Astrocyte (in vitro differentiated cells and primary cell): ENCODE measurements at places on chromosomes 7 and 10. TPM values are rescaled to one million over a fixed set of nuclear protein-coding genes. Genes with fewer than 3 reads are reported as not detected.

DNA sequence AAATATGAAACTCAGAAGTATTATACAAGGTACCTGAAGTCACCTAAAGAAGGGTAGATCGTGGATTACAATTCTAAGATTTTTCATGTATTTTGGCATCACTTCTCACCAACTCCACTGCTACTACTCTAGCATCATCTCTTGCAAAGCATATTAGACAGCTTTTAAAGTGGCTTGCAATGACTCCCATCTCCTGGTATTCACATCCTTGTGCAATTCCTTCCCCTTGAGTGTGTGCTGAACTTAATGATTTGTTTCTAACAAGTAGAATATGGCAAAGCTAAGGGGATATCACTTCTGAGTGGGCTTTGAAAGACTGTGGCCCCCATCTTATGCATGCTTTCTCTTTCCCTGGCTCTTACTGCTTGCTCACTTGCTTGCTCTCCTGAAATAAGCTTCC, 280.2 kb downstream of the SNX13 start:
- peak; percentile 77 for DNase-seq

- DNase-seq: no peak
Measured at GRCh38 chr10:59865101-59865500, 41.3 kb downstream of the CCDC6 start.

DNA sequence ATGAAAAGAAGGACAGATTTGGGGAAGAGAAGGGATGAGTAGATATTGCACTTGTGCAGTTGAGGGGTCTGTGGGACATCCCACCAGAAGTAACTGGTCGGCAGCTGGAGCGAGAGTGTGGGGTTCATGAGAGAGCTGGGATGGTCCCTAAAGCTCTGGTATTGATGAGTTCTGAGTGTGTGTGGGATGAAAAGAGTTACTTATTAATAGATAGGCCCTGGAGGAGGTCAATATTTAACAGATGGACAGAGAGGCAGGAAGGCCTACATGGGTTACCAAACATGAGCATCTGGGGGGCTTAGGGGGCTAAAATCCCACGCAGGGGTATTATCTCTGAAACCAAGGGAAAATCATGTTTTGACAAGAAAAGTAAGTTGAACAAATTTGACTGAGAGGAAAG, 95.7 kb upstream of the SFMBT2 start:
- DNase-seq: no peak

- peak; percentile 86 for DNase-seq
Measured at GRCh38 chr10:58028597-58029366, 238.9 kb downstream of the IPMK start.

DNA sequence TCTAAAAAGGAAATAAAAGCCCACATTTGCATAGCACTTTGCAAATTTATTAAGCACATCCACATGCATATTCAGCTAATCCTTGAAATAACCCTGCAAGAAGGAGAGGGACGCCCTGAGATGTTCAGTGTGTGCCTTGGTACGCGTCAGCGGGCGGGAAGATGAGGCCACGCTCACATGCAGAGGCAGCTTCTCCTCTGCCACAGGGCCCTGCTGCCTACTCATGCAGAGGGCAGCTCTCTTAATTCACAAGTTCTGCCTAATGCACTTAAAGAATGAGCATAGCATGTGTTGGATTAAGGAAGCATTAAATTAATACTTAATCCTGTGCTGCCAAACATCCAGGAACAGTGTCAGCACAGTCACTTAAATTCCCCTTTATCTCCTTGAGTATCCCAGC, 132.3 kb downstream of the HECW1 start:
- no peak for DNase-seq

DNA sequence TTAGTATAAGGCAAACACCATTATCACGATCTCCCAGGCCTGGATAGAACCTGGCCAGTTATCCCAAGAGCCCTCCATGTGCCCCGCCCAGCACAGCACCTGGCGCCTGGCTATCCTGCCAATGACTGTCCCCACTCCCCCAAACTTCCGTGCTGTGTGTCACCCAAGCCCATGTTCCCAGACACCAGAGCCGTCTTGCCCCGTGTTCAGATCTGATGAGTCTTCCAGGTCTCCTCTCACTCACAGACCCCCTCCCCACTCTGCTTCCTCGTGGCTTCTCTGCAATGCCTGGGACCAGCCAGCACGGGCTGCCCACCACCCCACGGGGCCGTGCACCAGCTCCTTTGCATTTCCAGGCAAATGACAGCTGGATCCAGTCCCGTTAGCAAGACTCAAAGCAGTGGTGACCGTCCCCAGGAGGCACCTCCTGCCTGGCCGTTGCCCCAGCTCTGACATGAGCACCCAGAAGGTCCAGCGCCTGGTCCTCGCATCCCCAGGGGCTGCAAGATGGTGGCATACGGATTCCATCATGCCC, 43.8 kb upstream of the INPP5A start:
- no peak for DNase-seq

DNA sequence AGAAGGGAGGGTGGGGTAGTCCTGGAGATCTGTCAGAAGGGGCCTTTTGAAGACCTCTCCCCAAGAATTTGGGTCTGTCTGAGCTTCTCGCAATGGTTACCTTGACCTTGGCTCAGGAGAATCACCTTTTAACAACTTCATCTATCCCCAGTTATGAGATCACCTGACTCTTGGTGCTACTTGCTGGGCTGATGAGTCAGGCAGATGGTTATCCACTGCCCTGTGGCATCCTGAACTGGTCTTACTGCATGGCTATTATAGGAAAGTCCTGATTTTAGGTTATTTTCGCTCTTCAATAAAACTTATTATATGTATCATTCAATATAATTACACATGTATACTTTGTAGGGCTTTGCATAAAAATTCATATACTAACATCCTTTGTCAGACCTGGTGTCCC, 274.7 kb downstream of the GFRA1 start:
- DNase-seq: no peak

DNA sequence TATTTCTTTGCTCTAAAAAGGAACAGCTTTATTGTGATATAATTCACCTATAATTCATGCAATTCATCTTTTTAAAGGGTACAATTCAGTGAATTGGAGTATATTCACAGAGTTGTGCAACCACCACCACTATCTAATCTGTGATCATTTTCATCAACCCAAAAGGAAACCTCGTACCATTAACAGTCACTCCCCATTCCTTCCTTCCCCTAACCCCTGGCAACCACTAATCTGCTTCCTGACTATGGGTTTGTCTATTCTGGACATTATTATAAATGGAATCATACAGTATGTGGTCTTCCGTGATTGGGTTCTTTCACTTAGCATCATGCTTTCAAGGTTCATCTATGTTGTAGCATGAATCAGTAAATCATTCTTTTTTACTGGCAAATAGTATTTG, 52.3 kb downstream of the MKI67 start:
- no peak for DNase-seq

DNA sequence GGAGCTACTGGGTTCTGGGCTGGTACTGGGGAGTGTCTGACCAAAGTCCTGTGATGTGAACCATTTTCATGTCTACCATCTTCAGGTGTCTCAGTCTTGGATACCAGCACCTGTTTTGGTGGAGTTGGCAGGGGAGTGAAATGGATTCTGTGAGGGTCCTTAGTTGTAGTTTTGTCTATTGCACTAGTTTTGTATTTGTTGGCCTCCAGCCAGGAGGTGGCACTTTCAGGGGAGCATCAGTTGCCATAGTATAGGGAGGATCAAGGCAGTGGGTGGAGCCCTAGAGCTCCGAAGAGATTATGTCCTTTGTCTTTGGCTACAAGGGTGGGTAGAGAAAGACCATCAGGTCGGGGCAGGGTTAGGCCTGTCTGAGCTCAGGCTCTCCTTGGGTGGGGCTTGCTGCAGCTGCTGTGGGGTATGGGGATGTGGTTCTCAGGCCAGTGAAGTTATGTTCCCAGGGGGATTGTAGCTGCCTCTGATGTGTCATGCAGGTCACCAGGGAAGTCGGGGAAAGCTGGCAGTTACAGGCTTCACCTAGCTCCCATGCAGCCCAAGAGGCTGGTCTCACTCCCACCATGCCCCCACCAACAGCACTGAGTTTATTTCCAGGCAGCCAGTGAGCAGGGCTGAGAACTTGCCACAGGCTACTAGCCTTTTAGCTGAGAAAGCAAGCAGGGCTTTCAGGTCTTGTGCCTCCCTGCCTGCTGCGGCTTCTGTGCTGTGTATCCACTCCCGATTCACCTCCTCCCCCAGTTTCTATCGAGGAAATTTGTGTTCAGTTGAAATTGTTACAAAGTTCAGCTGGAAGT, 153.1 kb downstream of the ZNF365 start:
- DNase-seq: no peak

GRCh38 chr7:2782565-2782964, 61.5 kb downstream of the GNA12 start:
- no peak for DNase-seq

GRCh38 chr7:106883456-106884026, 18.5 kb downstream of the PIK3CG start:
- no peak for DNase-seq

- no peak for DNase-seq
Measured at GRCh38 chr10:132861116-132861691, 75.3 kb upstream of the NKX6-2 start.

DNA sequence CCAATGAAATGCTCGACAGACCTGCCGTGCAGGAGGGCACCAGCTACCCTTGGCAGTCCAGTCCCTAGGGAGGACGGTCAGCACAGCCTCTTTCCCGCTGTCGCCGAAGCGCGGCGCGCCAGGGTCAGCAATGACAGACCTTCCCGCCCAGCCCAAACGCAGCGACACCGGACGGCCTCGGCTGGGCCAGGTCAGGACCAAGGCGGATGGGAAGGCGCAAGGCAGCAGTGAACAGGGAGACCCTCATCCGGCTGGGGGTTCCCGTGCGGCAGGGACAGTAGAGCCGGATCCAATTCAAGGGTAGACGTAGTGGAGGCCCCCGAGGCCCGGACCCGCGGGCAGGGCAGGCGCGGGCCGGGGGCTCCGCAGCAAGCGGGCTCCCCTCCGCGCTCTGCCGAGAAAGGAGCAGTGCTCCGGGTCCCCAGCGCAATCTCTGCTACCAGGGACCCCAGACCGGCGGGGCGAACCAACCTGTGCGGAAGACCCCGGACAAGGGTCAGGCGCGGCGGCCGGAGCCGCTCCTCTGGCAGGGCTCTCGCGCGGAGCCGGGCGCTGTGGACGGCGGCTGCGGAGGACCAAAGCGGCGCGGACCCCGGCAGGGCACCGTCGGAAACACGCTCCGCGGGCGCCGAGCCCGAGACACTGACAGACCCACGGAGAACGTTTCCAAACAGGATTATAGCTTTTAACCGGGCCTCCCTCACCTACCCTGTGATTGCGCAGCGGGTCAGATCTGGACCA, at the start of gene SEC31B:
SEC31B (minus strand) TSS at position 551 of the 741 bp plus-strand sequence. CDS start 2,909 bp downstream, outside the sequence.
- DNase-seq: no peak

- DNase-seq: peak; percentile 39
Measured at GRCh38 chr7:30164567-30164966, 29.8 kb downstream of the MTURN start.

DNA sequence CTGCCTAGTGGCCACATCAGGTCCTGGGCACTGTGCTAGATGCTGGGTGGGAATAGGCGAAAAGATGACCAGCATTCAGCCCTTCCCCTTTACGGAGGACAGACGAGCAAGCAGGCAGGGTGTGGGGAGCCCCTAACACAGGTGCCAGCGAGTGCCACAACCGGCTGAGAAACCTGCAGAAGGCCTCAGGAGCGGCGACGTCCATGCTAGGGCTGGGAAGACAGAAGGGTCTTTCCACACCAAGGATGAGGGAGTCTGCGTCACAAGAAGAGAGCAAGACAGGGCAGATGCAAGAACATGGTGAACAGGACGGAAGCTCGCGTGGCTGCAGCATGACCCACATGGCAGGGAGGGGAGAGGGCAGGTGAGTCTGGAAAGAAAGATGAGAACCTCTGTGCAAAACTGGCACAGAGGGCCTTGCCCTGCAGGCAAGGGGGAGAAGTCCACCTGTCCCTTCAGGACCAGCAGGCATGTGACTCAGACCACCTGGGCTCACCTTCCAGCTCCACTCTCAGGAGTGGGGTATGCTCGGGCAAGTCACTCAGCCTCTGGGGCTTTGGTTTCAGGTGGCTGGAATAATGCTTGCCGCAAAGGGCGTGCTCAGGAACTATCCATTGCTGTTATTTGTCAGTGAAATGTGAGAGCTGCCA, 36.6 kb downstream of the KCNH2 start:
- no peak for DNase-seq

Gene CALHM2
- total RNA-seq: 1.2 and 1.4 TPM in 2 replicates

Gene CRPPA
- total RNA-seq: 3.6 and 3.9 TPM in 2 replicates

Gene PRXL2A
- 24.3 and 29.9 TPM in 2 replicates for total RNA-seq

Gene UTF1
- total RNA-seq: 0.18 TPM in 1 of 2 replicates, not detected in the other

Gene FOXP2
- total RNA-seq: 3.3 and 3.4 TPM in 2 replicates

Gene MEIG1
- 0.43 and 0.53 TPM in 2 replicates for total RNA-seq

Gene ELFN1
- 18.0 and 19.7 TPM in 2 replicates for total RNA-seq

Gene HOXA2
- total RNA-seq: not detected in 2 replicates

Gene TMEM213
- not detected in 2 replicates for total RNA-seq
